ENCODE measurements at places on chromosomes 4 and X. TPM values are rescaled to one million over a fixed set of nuclear protein-coding genes. Genes with fewer than 3 reads are reported as not detected.
A peak's percentile ranks its signal among the peaks of the same experiment; 100 is the strongest.

Gene KIT
- 0.10 TPM for total RNA-seq

Gene ABCG2
- total RNA-seq = 3.1 TPM

Gene RAB33A
- total RNA-seq = 0.15 TPM

Gene MAGEB6B
- not detected for total RNA-seq

Gene UPF3B
- 1.0 TPM for total RNA-seq

Gene SPON2
- total RNA-seq = 6.6 TPM

Gene MEPE
- total RNA-seq = not detected

- no peak for DNase-seq
Measured at GRCh38 chrX:71660562-71661416, 6.6 kb upstream of the LOC101059915 start.

DNA sequence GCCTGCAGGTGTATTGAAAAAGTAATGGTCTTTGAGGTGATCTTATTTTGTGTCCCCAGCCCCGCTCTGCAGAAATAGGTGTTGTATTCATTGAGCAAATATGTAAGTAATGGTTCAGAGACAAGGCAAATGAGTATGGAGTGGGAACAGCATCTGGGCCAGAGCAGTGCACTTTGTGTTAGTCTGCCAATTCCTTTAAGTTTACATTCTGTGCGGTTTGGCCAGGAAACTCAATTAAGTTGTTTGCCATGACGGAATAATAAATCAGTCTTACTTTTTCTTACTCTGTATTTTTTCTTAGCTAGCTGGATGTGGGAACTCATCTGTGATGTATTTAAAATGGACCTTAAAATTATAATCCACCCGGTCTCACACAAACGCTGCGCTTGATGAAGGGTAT lies 12.6 kb downstream of the DCLK2 start:
- DNase-seq = no peak

GRCh38 chrX:39445336-39445735 lies 644.1 kb downstream of the MID1IP1 start:
- no peak for DNase-seq

DNA sequence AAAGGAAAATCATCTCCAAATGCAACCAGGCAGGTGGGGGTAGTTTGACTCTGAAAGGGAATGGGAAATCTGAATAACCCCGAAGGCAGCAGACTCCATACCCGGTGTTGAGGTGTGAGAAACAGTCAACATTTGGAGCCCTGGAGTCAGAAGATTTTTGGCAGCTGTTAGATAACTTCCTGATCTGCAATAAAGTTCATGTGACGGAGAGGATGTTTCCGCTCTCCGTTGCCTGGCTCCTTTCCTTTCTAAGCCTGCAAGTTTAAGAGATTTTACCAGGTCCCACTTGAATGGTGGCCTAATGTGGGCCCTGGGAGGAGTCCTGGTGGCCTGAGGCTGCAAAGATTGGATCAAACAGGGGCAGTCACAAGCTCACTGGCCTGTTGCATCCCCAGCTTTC lies 27.7 kb downstream of the HAND2 start:
- no peak for DNase-seq

GRCh38 chr4:1031956-1032795 lies 20.8 kb downstream of the FGFRL1 start:
- no peak for DNase-seq

GRCh38 chr4:175784986-175785525 lies 27.0 kb downstream of the GPM6A start:
- DNase-seq = no peak

DNA sequence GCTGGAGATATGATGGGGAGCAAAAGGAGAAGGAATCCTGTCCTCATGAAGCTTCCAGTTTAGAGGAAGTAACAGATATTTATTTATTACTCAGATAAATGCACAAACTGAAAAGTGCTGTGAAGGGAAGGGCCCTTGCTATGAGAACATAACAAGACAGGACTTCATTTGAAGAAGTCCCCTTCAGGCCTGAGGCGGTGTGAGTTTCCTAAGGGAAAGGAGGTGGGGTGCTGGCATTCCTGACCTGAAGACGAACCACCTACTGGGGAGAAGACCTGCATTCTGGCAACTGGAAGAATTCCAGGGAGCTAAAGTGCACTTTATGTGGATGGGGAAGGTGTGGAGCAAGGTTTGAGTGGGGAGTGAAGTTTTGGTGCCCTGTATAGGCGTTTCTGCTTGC lies 15.9 kb upstream of the SPARCL1 start:
- no peak for DNase-seq

GRCh38 chr4:3869174-3869572 lies 103.0 kb downstream of the ADRA2C start:
- no peak for DNase-seq

- no peak for DNase-seq
Measured at GRCh38 chr4:151951671-151952050, 190.9 kb upstream of the GATB start.

GRCh38 chr4:80322716-80323115 lies 12.8 kb upstream of the CFAP299 start:
- peak; percentile 56 for DNase-seq

DNA sequence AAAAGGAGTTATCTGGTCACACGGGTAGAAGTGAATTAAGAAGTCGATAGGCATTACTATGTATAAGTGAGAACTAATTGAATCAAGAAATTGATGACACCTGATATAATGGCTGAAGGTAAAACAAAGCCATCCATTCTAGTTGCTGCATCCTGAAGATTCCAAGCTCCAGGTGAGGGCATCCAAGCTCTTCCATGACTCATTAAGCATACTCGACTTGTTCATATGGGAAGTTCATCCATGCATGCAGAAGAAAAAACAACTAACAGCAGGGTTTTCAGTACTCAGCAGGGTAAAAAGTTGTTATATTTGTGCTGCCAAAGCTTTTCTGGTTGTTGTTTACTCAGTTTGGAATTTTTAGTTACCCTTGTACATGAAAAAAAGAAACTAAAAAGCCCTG lies 508.0 kb upstream of the CXorf51A start:
- peak; percentile 15 for DNase-seq

DNA sequence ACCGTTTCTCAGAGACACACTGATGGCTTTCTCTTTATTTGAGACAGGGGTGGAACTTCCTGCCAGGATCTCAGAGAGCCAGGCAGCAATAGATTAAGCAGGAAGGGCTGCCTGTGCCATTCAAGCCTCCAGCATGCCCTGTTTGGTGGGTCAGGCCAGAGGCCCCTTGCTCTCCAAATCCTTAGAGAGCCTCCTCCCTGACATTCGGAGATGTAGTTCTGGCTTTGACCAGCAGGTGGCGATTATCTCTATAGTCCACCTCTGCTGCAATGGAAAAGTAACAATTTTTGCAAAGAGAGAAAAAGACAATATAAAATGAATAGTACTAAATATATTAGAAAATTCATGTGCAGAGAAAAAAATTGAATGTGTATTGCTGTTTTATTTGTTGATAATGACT lies 93.9 kb downstream of the NXF2B start:
- DNase-seq = peak; percentile 2

DNA sequence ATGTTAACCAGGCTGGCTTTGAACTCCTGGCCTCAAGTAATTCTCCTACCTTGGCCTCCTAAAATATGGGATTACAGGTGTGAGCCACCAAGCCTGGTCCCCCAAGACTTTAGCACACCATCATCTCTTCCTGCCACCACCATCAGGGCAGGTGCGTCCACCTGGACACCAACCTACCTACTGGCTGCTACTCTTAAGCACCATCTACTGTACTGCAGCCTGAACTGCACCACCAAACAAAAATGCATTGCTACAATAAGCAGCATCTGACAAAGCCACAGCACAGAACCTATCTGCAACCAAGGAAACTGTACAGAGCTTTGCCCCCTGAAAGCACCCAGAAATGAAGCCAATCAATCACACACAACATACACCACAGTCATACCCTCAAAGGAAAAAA lies 139.7 kb downstream of the EFHC2 start:
- no peak for DNase-seq

DNA sequence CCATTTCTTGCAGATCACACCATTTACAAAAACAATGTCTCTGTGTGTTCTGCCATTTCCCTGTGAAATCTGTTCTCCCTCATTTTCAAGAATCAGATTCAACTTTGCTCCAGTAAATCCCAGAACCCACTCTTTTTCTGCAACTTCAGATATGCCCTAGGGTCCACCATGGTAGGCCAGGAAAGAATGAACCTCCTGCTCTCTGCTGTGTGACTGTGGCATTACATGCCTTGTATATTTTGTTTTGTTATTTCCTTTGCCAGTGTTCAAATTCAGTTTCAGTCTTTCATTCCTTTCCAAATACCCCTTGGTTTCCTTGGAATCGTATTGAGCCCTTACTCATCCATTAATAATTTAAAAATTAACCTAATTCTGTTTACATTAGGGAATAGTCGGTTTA lies 290.2 kb upstream of the VCX start:
- no peak for DNase-seq

DNA sequence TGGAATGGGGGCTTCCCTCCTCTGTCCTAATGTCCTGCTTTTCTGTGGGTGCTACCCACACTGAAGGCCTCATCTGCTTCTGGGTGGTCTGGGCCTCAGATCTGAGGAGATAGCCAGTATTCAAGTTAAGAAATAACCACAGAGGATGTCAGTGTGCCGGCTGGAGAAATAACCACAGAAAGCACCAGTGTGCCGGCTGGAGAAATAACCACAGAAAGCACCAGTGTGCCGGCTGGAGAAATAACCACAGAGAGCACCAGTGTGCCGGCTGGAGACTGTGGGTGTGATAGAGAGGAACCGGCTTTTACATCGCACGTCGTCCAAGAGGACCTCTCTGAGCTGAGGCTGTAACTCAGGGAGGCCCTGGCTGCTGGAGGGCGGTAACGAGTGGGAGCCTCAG lies 65.7 kb upstream of the PSAPL1 start:
- no peak for DNase-seq

GRCh38 chrX:12138361-12139313 lies at the start of gene FRMPD4:
FRMPD4 (plus strand) TSS chrX:12138473; CDS start chrX:12138972, 499 bp downstream.
- DNase-seq = no peak

DNA sequence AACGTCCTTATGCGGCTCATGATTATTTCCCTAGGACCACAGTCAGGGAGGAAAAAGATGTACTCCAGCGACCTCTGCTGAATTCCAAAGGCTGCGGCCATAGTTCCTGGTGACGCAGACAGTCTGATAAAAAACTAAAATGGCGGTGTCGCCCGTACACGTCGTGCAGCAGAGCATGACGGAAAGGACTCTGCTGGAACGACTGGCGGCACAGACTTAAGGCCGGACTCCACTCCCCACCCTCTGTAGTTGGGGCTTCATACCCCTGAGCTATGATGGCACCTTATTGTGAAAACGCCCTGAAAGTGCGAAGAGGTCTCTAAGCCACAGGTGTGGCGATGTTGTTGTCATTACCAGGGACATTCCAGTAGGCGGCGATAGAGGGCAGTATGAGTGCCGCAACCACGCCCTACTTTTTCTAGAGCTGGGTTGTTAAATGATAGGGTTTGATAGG lies 90.0 kb upstream of the EDA2R start:
- DNase-seq = peak; percentile 16

GRCh38 chr4:16573206-16573605 lies 325.2 kb downstream of the LDB2 start:
- peak; percentile 43 for DNase-seq

DNA sequence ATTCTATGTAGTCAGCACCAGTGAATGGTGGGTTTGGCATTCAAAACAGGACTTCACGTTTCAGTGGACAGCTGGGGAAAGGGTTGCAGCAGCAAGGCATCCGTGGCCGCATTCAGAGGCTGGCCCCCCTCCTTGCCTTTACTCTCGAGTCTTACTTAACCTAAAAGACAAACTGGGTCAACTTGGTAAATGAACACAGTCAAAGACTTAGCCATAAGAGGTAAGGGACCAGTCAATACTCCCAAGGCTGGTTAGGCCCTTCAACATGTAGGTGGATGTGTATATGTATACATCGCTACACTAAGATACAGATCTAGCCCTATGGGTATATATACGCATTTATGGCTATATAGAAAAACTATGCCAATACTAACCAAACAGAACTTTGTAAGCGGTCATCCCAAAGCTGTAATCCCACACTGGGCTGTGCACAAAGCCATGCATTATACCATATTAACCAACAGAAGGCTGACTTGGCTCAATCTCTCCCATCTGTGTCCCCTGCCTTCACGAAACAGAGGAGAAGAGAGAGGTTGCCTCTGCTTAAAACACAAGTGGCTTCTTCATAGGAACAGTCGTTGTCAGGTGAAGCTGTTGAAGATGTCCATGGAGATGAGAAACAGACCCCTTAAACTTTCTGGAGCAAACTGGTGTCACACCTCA lies 61.9 kb downstream of the TSC22D3 start:
- peak; percentile 44 for DNase-seq

GRCh38 chr4:2300431-2301224 lies 38.7 kb upstream of the MXD4 start:
- no peak for DNase-seq

DNA sequence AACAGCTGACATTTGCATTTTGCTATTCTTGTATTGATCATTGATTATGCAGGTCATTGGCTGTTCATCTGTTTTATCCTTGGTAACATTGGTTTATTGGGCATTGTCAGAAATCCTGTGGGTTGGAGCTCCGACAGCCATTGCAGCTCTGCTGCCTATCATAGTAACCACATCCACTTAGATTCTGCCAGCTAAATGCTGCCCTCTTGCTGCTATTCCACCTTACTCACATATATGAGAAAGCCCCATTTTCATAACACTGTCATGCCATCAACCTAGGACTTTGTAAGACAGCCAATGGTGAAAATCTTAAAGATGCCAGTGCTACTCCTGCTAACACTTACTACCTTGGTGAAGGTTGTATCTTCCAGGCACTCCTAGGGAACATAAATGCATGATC lies 187.3 kb upstream of the CXCL13 start:
- DNase-seq = peak; percentile 55
